ENCODE measurements at places on chromosomes 3 and 15. TPM values are rescaled to one million over a fixed set of nuclear protein-coding genes. Genes with fewer than 3 reads are reported as not detected.

DNA sequence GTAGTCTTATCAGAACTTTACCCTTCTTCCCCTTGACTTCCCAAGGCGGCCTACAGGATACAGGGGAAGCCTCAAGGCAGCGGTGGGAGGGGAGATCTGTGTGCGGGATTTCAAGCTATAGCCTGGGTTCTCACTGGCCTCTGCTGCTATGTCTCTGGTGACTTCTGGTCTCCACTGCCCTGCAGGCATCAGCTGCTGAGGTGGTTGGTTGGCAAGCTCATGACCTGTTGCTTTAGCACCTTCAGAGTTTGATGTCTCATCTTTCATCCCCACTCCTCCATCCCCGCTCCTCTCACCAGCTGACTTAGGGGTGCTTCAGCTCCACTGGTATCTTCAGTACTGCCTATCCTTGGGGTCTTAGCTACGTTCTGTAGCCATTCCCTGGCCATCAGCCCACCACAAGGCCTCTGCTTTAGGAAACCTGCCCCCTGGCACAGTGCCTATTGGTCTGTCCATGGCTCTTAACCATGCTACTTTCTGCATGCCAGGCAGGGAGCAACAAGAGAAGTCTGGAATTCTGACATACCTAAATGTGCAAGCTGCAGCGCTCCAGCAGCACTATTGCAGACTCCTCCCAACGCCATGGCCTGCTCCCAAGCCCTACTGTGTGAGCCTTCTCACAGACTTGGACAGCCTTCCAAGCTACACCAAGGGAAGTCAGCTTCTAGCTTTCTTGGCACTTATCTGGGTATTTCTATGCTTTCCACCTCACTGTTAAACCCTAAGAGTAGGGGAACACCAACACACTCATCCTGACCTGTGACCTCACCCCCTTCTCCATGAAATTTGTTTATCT lies 1.8 kb upstream of the YEATS2 start:
- DNase-seq: no peak

- no peak for DNase-seq
Measured at GRCh38 chr3:151875759-151876158, 2.3 kb downstream of the SUCNR1 start.

CALML4 gene
- 5.4 TPM for total RNA-seq

GOLGA8Q gene
- total RNA-seq: 1.1 TPM

All from Panc1 (cell line).